Esophagus muscularis mucosa (tissue), 4 donors: ENCODE measurements at places on chromosomes 12 and 14. TPM values are rescaled to one million over a fixed set of nuclear protein-coding genes. Genes with fewer than 3 reads are reported as not detected.
A peak's percentile ranks its signal among the peaks of the same experiment; 100 is the strongest.

GRCh38 chr12:105576261-105576660 lies 245.8 kb downstream of the C12orf75 start:
- DNase-seq, result no peak

GRCh38 chr12:115990241-115990640 lies 287.3 kb downstream of the MED13L start:
- no peak for DNase-seq

- no peak for DNase-seq
Observed at GRCh38 chr14:38941488-38941887, 161.5 kb downstream of the SEC23A start.

DNA sequence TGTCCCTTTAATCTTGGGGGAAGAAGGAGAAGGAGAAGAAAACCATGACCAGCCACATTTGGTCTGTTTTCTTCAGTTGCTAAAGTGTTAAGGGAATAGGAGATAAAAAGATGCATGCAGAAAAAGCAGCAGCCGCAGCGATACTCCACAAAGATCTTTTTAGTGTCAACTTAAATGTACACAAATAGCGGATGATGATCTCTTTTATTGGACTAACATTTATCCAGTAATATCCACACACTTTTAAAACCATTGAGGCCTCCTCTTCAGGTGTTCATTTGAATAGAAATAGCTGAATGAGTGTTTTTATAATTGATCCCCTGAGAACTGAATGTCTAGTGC lies 83.5 kb downstream of the PAPOLA start:
- no peak for DNase-seq

DNA sequence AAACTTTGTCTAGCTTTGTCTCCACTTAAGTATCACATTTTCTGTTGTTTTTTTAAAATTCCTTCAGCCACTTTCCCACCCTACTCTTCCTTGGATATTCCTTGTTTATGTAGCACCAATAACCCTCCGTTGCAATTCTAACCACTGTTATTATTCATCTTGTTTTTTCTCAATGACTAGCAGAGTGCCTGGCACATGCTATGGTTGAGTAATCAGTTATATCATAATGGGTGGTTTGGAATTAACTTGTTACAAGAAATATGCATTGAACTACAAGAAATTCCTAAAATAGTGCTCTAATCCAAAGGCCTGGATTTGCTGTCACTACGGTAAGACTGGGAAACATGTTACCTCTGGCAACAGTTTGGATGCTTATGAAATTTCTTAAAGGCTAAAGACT lies 756.6 kb downstream of the NOVA1 start:
- DNase-seq, result no peak

DNA sequence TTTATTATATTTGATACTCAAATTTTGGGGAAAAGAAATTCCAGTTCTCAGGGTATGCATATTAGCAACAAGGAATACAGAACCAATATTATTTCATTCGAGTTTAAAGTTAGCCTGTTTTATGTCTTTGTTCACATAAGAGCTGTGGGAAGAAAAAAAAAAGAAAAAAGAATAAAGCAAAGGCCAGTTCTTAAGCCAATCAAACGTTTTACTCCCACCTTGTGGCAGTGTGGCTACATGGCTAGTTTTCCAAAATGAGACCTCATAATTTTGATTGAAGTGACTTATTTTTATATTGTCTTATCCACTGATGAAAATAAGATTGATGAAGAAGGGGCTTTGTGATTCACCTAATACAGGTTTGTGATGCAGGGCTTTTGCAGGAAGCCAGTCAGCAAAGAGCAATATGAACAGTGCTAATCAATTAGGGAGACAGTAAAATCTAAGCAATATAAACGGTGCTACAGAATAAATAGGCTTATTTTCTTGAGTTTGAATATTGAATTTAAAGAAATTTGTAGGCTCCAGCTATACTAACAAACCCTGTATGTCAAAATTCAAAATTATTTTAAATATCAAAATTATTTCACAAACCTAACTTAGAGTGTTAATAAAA lies 624.1 kb upstream of the FOXG1 start:
- DNase-seq, result no peak

- DNase-seq, result no peak
Observed at GRCh38 chr12:2165927-2166326, 113.1 kb downstream of the CACNA1C start.

DNA sequence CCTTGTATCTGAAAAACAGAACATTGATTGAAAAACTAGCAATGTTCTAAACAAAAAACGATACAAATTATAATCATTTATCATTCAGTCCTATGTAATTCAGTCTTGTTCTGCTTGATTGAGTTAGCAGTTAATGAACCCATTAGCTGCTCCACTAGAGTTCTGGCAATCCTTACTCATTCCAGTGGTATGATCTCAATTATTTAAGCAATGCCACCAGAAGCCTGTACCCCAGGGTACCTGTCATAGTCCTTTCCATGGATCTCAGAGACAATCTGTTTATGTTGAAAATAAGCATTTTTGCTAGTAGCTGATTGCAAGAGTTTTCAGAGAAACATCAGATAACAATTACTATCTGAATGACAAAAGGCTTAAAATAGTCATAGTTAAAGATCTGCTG lies 115.9 kb downstream of the UNC79 start:
- no peak for DNase-seq

DNA sequence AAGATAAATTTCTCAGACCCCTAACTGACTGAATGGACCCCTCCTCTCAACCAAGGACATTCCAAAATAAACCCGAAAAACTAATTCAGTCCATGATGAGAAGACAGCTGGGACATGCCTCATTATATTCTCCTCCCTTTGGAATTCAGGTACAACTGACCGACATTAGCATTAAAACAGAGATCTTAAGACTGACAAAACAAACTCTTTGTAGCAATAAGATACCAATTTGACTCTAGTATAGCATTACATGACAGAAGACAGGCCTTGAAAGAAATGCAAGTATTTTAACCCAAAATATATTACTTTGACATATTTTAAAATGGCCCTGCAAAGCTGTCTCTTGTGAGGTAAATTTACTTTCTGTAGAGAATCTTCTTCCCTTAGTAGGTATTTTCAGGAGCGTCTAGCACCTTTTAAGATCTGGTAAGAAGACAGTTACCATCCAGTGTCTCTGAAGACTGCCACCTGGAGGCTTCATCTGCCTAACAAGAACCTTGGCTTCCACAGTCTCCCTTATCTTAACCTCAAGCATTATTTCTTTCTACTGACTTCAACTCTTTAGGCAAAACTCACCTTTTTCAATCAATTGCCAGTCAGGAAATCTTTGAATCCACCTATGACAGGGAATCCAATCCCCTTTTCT lies 957.5 kb downstream of the SLC6A15 start:
- DNase-seq, result no peak

DNA sequence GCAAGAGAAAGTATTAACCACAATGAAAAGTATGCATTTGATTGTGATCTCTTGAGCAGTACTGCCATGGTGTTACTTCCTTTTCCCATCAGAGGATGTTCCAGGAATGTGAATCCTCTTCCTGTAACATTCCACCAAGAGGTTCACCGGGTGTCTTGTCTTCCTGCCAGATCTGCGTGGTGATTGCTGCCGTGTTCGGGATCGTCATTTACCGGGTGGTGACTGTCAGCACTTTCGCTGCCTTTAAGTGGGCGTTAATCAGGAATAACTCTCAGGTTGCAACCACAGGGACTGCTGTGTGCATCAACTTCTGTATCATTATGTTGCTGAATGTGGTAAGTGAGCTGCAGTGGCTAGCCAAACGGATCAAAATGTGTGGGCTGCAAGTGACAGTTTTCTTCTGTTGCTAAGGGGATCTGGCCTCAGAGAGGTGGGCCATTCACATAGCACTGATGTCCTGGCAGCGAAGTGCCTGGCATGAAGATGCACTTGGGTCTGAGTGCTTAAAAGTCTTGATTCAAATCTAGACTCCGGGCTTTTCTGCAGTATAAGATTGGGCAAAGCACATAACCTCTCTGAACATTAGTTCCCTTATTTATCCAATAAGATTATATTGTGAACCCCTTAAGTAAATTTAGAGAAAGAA lies 123.4 kb downstream of the SLC5A8 start:
- DNase-seq, result no peak

GRCh38 chr14:61501714-61502458 lies 180.5 kb downstream of the PRKCH start:
- no peak for DNase-seq

DNA sequence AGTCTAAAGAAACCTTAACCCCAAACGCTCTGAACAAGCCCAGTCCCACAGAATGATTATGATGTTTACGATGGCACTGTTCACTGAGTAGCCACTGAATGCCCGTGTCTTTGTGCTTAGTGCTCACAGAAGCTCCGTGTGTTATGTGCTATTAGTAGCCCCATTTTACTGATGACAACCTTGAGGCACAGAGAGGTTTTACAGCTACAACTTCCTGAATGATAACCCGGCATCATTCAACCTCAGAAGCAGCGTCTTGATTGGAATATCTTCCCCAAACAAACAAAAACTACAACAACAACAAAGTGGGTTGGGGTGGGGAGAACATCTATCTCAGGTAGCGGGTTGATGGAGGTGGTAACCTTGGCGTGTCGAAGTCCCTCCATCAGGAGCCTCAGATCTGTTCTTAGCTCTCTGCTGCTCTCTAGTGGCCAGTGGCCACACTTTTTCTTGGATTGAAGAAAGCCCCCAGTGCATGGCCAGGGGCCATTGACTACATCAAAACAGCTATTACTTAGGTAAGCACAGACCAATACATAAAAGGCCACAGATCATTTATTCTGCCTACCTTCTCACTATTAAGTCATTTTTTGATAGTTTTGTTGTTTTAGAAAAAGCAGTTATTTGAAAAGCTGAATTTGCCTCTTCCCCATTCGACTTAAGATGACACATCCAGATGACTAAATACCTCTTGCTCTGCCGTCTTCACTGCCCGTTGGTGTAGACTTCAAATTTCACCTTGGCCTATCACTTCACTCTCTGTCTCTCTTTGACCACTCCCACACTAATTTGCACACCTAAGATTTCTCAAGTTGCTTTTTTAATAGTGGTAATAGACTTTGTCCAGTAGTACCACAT lies 376.9 kb downstream of the GALC start:
- peak; percentile 81 for DNase-seq

- DNase-seq, result no peak
Observed at GRCh38 chr12:116943419-116944372, 32.9 kb downstream of the FBXW8 start.

DNA sequence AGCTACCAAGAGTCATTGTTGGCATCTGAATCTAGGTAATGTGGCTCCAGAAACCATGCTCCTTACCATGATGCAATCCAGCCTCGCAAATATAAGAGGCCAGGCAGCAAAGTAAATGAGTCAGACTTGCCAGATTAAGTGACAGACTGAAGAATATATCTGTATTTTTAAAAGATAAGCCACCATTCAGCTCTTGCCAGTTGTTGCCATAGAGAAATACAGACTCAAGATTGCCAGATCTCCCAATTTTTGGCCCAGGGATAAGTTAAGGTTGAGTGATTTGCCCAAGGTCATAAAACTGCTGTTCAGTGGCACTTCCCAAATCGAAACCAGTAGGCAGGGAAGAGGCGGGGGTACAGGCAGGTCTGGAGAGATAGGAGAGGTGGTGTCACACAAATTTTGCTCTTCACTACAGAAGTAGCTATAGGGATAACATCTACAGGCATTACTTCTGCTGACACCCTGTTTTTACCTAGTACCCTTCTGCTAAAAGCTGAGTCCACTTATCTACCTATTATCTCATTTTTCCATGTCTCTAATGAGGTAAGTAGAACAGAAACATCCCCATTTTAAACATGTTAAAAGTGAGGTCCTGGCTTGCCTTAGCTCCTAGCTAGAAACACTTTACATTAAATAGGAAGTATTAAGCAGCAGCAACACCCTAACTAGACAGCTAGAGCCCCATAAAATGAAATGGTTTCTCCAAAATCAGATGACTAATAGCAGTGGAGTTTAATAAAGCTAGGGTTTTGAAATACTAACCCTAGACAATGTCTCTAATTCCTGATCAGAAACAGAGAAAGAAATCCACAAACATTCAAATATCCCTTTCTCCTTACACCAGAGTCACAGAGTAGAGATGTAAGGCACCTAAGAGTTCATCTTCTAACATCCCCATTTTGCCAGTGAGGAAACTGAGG lies 19.5 kb downstream of the DCAF5 start:
- DNase-seq, result no peak

DNA sequence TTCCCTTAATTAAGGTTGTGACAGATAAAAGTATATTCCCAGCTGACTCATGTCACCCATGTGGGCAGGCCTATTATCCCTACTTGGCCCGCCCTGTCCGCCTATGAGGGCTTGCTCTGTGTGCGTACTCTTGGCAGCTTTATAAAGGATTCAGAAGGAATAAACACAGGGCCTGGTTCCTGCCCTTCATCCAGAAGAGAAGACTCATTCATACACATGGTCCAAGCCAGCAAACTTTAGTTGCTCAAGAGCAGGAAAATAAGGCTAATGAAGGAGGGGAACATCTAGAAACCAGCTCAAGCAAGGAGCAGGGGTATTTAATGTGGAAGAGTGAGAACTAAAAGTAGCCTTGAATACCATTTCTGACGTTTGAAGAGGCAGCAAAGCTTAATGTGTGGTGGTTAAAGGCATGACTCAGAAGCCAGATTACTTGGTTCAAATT lies 141.9 kb downstream of the CRADD start:
- DNase-seq, result peak; percentile 95

DNA sequence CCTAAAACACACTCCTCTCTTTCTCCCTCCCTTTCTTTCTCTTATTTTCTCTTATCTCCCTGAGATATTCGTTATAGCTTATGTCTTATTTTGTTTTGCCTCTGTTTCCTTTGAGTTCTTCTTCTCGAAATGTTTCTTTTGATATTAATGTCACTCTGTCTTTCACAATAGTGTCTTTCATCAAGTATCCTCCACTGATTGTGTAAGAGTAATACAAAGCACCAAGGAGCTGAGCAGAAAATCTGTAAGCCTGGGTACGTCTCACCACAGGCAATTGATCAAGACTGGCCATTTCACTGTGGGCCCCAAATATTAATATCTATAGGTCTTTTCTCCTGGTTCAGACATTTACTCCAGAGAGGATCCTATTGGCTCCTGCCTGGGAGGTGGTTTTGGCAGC lies 4.8 kb upstream of the LYZ start:
- no peak for DNase-seq

GRCh38 chr14:30156571-30156970 lies 228.9 kb upstream of the PRKD1 start:
- no peak for DNase-seq

GRCh38 chr12:46266869-46267574 lies 1.8 kb downstream of the SLC38A1 start:
- peak; percentile 93 for DNase-seq

Gene KRT74
- not detected for total RNA-seq

Gene FAM90A1
- not detected for total RNA-seq

Gene PROX2
- not detected for total RNA-seq

Gene EXOC3L4
- total RNA-seq, result 2.0 TPM

Gene SPIC
- total RNA-seq, result not detected

Gene TAS2R8
- not detected for total RNA-seq

Gene FGF6
- not detected for total RNA-seq

Gene RAB15
- 5.5 TPM for total RNA-seq

Gene RDH5
- 19.5 TPM for total RNA-seq

Gene LRTM2
- not detected for total RNA-seq

Gene VRTN
- total RNA-seq, result not detected

Gene NEMP1
- total RNA-seq, result 11.8 TPM

Gene KERA
- not detected for total RNA-seq

Gene SERPINA12
- total RNA-seq, result not detected

Gene ENDOU
- 2.0 TPM for total RNA-seq

Gene ATN1
- total RNA-seq, result 72.2 TPM

Gene MARCHF9
- total RNA-seq, result 6.6 TPM
